NCI-H187 (cell line): ENCODE measurements at places on chromosomes 5 and 9.

DNA sequence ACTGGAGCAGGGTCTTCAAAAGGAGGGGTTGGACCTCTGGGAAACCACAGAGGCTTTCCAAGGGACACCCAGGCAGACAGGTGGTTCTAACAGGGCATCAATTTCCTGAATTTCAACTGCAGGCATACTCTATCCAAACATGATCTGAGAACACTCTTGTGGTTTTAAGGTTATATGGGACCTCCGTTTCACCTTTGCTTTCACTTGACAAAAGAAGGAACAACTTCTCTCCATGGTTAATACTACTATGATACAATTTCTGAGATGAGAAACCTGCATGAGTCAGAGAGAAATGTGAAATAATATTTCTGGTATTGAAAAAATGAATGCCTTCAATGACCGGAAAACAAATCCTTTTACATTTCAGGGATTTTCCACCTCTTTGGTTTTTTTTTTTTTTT is 28.0 kb upstream of the ERAP1 start:
- no peak for DNase-seq

GRCh38 chr9:129714511-129715061 is 38.3 kb downstream of the PTGES start:
- no peak for DNase-seq

- DNase-seq: no peak
These were observed 1.7 kb downstream of the DNAJC25 start for GRCh38 chr9:111632695-111633388.

DNA sequence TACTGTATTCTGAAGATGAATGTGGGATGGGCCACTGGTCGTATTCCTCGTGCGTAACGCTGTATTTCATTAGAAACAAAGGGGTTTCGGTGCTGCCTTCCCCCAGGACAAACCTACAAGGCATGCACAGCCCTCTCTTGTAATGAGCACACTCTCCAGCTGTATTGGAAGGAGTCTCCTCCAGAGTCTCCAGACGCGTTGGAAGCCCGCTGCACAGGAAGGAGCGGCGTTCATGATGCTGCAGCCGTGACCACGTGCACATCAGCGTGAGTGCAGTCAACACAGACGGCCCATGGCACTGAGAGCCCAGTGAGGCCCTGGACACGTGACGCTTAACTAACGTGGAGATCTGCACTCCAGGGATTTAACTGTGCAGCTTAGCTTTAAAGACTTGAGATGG is 209.0 kb upstream of the IRX1 start:
- DNase-seq: no peak

DNA sequence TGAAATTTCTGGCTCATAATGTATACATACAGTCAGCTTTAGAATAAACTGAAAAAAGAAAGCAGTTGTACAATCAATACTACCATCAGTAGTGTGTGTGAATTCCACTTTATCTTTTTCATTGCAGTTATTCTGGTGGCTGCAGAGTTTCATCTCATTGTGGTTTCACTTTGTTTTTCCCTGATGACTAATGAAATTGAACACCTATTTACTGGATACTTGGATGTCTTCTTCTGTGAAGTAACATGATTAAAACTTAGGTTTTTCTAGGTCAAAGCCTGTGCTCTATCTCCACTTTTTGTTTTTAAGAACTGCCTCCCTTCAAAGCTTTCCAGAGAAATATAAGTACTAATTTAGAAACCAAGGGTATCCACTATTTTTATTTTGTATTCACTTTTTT is 174.3 kb downstream of the TRPM3 start:
- DNase-seq: no peak

DNA sequence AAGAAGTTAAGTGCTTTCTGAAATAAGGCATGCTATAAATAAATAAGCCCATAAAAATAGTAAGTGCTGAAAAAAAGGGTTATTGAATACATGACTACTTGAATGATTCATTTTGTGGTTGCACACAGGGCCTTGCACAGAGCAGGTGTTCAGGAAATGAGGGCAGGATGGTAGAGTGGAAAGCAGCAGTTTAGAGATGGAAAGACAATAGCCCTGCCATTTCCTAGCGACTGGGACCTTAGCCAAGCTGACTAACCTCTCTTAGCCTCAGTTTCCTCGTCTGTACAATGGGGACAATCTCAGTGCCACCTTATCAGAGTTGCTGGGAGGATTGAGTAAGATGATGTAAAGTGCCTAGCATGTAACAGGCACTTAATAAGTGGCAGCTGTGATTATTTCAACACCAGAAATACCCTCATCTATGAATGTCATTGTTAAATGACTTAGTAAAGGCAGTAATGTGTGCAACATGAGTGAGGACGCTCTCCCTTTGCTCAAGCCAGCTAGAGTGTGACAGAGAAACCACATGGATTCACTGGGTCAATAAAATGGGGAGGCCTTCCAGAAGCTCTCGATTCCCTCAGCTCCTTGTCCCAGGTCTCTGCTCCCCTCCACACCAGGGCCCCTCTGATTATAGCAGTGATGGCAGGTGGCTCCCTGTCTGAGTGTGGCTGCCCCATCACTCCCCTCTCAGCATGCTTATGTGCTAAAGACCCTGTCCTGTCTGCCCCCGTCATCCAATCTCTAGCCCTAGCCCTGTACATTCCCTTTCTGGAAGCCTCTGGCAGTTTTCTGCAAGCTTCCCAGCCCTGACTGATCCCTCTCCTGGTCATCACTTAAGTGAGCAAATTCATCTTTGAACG is 16.0 kb upstream of the PHF19 start:
- DNase-seq: no peak

DNA sequence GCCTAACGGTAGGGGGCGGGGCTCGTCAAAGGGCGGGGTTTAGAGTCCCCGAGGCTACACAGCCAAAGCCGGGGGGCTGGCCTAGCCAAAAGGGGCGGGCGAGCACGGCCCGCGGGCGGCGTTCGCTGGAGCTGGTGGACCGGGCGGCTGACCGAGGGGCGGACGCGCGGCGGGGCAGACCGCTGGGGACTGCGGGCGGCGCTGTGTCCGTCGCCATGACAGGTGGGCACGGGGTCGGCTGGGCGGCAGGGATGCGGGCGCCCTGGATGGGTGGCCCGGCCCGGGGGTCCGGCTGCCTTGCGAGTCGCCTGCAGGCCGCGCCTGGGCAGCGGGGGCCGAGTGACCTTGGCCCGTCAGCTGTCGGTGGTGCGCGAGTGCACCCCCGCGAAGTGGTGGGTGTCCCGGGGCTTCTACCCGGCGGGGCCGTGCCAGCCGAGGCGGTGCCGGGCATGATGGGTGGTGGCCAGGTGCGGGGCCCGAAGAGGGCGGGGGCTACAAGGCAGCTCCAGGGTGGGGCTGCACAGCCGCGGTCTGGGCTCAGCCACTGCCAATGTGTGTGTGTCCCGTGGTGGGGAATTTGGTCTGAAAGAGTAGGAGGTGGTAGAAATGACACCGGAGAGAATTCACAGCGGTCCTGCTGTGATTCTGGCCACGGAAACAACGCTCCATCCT is at the start of gene CARD19:
Gene CARD19 (plus strand): TSS at position 87 of the 672 bp plus-strand sequence. CDS start 129 bp downstream, at position 216.
- DNase-seq: no peak

- DNase-seq: no peak
These were observed 43.4 kb downstream of the LRRTM2 start for GRCh38 chr5:138831703-138832102.

DNA sequence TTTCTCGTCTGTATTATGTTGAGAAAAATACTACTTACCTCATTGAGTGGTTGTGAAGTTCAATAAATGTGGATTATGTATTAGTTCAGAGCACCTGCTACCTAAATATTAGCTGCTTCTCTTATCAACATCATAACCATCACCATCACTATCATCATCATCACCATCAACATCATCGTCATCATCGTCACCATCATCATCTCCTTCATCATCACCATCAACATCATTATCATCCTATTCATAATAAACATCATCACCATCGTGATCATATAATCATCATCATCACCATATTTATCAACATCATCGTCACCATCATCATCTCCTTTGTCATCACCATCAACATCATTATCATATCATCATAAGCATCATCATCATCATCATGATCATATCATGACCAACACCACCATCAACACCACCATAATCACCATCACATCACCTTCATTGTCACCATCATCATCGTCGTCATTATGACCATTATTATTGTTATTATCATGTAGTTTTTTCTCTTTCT is 181.0 kb upstream of the ADCY2 start:
- no peak for DNase-seq

DNA sequence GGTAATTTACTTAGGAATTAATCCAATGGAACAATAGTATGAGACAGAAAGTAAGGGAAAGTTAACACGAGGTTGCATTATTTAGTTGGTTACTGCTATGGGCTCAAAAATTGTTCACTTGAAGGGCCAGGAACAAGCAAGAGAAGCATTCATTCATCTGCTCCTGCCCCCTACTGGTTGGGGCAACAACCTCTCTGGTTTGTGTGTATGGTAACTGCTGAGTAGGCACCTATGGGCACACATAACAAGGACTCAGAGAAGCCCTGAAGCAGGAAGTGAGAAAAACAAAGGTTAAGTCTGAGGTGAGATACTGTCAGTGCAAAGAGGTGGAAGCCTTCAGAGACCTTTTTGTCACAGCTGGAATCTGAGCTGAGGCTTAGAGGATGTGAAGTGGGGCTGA is 34.4 kb upstream of the RANBP6 start:
- DNase-seq: no peak

- no peak for DNase-seq
These were observed 61.9 kb downstream of the GLIS3 start for GRCh38 chr9:4237748-4238511.

DNA sequence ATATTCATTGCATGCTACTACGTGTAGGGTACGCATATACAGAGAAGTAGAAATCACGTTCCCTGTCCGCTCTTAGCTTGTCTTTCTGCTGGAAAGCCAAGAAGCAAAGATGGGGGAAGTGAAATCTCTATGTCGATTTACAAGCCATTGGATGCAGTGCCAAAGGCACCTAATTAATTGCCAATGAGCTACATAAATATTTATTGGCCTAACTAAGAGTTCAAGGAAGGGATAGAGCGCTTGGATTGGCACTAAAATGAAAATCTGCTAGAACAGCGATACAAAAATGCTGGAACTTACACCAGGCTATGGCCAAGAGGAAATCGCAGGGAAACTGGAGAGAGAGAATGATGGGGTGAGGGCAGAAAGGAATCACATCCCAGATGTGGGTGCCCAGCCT is 10.8 kb downstream of the SMIM23 start:
- no peak for DNase-seq

GRCh38 chr9:87831159-87831558 is 51.5 kb upstream of the SPATA31E1 start:
- DNase-seq: no peak

DNA sequence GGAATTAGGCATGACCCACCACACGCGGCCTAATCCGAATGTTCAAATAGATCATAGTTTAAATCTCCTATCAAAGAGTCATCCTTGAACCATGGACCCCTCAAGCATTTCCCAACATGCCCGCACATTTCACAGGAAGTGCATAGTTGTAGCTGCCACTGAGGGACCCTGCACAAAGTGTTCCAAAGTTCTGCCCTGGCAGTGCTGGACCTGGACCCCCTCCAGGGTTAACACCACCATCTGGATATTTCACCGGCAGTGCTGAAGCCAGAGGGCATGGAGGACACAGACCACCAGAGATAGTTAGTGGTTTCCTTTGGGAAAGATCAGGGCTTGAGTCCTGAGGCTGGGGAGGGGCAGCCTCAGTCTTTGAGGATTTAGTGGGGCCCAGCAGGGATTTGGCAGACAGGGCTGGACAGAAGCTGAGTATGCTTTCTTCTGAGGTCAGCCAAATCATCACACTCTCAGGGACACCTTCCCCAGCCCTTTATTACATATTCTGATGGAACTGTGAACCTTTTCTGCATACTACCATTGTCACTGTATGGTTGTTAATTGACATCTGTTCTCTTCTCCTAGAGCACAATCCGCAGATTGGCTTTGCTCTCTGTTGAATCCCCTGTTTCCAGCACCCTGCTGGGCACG is 143.6 kb upstream of the EFNA5 start:
- no peak for DNase-seq

DNA sequence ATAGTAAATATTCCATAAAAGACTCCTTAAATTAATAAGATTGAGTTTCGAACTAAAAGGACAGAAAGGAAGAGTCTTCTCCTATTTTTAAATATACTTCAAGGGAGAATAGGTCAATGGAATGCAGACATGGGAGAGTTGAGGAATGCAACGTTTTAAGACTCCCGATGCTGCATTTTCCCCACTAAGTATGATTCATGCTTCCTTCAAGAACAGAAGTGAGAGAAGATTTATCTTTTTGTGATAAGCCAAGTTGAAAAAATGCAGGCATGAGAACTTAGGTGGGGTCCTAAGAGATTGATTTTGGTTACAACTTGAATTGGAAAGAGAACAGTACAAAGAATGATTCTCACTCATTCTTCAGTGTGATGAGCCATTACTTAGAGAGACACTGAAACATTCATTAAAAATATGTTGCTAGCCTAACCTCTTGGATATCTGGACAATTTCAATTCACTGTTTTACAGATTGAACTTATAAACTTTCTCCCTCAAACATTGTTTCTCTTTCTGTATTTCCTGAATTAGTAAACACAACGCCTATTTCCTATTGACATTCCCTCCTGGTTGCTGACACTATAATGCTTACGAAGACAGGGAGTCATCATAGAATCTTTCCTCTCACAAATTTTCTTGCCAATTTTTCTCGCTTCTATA is 1666.1 kb upstream of the WWC1 start:
- DNase-seq: no peak

DNA sequence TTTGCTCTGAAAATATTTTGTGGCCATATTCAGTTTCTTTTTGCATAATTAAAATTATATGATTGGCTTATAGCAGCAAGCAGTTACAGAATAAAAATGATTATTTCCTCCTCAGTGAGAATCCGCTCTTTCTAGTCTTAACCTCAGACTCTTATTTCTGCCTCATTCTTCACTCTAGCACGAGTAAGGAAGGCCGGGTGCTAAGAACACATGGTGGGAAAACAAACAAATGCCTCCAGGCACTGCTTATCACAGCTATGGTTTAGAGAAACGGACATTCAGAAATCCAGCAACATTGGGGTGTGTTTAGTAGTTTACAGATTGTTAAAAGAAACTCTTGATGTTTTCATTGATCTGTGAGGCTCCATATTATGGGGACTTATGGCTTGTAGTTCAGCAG is 168.7 kb downstream of the KDM4C start:
- no peak for DNase-seq

GRCh38 chr5:177142098-177142611 is 8.6 kb downstream of the NSD1 start:
- no peak for DNase-seq

- DNase-seq: no peak
These were observed 79.1 kb upstream of the CDKN2B start for GRCh38 chr9:22088053-22088716.

- no peak for DNase-seq
These were observed 19.5 kb upstream of the SERINC5 start for GRCh38 chr5:80275347-80275746.

DNA sequence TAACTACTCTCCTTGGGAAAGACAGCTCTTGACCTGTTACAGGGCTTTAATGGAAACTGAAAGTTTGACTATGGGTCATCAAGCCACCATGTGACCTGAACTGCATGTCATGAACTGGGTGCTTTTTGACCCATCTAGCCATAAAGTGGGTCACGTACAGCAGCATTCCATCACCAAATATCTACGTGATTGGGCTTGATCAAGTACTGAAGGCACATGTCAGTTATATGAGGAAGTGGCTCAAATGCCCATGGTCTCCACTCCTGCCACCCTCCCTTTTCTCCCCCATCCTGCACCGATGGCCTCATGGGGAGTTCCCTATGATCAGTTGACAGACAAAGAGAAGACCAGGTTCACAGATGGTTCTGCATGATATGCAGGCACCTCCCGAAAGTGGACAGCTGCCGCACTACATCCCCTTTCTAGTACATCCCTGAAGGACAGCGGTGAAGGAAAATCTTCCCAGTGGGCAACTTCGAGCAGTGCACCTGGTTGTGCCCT is 7.3 kb upstream of the FCN1 start:
- DNase-seq: no peak

- DNase-seq: no peak
These were observed 500.7 kb downstream of the CETN3 start for GRCh38 chr5:89908876-89909275.
